ENCODE measurements at places on chromosomes 6 and 20. TPM values are rescaled to one million over a fixed set of nuclear protein-coding genes. Genes with fewer than 3 reads are reported as not detected.

DPPA5 gene
- not detected for polyA plus RNA-seq

CD109 gene
- polyA plus RNA-seq = 0.97 TPM

GRCh38 chr20:44280387-44280786 is 30.6 kb downstream of the FITM2 start:
- no peak for DNase-seq

DNA sequence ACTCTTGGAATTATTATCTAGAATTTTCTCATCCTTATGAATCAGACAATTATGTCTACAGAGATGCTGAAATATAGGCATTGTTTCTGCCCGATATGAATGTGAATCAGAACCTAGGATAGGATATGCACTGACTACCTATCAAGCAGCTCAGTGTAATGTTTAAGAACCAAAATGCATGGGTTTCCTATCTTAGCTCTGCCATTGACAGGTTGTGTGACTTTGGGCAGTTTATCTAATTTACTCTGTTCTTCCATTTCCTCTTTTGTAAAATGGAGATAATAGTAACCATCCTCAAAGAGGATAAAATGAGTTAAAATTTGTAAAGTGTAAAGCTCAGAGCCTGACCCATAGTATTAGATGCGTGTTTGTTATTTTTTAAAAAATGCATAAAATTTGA is 10.2 kb upstream of the AIG1 start:
- no peak for DNase-seq

All from brain (organoid and tissue), 16 donors.